ENCODE measurements at places on chromosomes 4 and X.

DNA sequence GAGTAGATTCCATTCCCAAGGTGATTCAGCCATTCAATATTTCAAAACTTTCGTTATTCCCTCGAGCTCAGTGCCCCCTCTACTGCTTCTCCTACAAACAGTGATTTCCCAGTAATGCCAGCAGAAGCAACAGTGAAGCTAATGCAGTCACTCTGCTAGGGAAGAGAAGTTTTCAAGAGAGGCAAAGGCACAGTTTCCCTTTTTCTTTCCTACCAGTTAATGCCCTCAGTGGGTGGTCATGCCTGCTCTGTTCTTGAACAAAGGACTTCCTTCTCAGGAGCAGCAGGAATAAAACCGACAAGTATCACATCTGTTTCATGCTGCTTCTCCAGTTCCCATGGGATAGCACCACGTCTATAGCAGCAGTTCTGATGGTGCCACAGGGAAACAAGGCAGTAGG lies 317.2 kb downstream of the TENM3 start:
- DNase-seq, result no peak

- no peak for DNase-seq
Measured at GRCh38 chr4:55765070-55765469, 54.5 kb upstream of the EXOC1L start.

DNA sequence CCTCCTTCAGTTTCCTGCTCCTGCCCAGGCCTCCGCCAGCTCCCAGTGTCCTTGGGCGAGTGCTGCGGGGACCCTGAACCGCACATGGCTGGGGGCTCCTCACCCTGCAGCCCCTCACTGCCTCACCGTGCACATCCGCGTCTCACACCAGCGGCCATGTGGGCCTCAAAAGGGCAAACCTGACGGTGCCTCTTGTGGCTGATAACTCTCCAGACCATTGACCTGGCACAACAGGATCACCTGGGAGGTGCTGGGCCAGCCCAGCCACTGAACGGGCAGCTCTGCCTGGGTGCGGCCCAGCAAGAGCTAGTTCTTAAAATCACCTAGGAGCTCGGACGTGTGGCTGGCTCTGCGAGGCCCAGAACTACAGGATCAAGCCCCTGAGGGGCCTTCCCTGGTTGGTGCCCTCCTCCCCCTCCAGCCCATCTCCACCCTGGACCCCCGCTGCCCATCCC lies 4.1 kb upstream of the S100P start:
- no peak for DNase-seq

DNA sequence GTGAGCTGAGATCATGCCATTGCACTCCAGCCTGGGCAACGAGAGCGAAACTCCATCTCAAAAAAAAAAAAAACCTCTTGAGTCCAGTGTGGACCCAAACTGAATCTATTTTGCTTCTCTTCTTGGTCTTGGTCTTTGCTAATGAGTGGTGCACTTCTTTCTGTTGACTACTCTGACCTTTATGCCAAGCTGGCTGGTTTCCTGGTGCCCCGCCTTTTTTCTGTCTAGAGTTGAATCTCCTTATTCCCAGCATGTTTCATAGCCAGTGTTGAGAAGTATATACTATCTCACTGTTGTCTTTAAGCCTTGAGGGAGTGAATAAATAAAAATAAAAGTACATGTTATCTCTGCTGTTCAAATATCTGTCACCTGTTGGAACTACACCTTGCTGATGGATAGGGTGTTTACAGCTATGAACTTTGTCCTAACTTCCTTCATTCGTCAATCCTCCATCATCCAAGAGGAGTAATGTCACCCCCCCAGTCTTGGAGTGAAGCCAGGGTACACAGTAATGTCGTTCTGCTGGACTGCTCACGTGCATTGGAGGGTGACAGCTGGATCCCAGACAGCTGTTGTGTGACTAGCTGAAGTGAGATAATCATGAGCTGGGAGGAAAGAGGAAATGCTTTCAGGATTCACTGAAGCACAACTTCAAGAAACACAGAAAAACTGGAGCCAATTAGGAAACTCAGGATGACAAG lies 99.3 kb upstream of the PRKG2 start:
- DNase-seq, result no peak

DNA sequence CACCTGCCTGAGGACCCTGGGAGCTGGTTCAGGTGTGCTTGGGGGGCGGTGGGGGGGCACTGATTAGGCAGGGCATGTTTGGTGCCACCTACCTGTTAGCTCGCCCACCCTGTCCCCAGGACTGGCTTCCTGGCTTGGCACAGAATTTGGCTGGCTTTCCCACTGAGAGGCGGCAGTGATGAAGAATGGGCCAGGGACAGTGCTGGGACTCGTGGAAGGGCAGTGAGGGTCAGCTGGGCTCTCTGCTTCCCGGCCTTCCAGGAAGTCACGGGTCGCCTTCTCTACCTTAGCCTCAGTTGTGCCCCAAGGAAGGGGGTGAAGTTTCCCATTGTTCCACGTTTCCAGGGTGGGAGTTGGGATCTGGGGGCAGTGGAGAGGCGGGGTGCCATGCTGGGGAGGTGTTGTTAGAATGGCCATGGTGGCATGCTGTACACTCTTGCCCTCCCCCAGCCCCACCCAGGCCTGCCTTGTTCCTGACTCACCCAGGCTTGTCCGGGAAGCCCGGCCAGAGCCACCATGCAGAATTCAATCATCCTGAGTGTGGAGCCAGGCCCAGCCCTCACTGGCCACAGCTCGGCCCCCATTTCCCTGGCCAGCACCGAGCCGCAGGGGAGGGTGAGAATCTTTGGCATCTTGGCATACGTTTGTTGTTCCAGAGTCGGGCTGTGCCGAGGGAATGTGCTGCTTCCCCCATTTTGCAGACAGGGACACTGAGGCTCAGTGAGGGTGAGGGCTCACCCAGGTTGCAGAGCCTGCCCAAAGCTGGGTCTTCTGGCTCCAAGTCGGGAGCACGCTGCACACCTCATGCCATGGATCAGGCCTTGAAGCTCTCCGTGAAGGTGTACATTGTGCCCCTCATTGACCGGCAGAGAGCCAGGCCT lies 21.9 kb upstream of the GPR78 start:
- DNase-seq, result no peak

- DNase-seq, result no peak
Measured at GRCh38 chr4:36224972-36225903, 19.1 kb downstream of the ARAP2 start.

GRCh38 chr4:83454686-83455085 lies 937 bp downstream of the HELQ start:
- no peak for DNase-seq

- DNase-seq, result peak; percentile 39
Measured at GRCh38 chrX:38799995-38800580, 1.2 kb upstream of the MID1IP1 start.

- no peak for DNase-seq
Measured at GRCh38 chr4:45119376-45119775, 393.0 kb upstream of the GNPDA2 start.

- DNase-seq, result no peak
Measured at GRCh38 chr4:76036855-76037254, 985 bp upstream of the CXCL11 start.
